ENCODE measurements at places on chromosomes 4 and X. TPM values are rescaled to one million over a fixed set of nuclear protein-coding genes. Genes with fewer than 3 reads are reported as not detected.
A peak's percentile ranks its signal among the peaks of the same experiment; 100 is the strongest.

The PNCK gene
- total RNA-seq = 1.0 TPM

The ENAM gene
- not detected for total RNA-seq

The SETD7 gene
- 6.5 TPM for total RNA-seq

The MAGEA2 gene
- total RNA-seq = not detected

The CLDN22 gene
- not detected for total RNA-seq

The SLITRK2 gene
- total RNA-seq = not detected

GRCh38 chr4:685679-686412 lies 3.1 kb downstream of the SLC49A3 start:
- H3K27ac ChIP-seq = no peak overlapping the region
- H3K36me3 ChIP-seq = no peaks in the 10 kb centered on the region
- H3K4me1 ChIP-seq = no peaks in the 10 kb centered on the region
- no peaks in the 10 kb centered on the region for H3K27me3 ChIP-seq
- H3K4me3 ChIP-seq = no peak overlapping the region

DNA sequence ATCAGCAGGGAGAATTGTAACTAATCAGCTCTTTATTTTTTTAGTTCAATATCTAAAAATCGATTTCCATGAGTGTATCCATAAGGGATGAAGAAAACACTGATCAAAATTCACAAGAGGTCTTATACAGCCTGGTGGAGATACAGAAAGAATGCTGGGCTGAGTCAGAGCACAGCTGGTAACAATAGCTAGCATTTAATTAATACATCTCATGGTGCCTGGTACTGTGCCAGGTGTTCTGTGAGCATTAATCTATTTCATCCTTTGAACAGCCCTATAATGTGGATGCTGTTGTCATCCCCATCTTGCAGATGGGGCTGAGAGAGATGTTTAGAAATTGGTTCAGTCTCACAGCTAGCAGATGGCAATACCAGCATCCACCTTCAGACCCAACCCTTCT lies 250.9 kb upstream of the RPS6KA3 start:
- H3K4me3 ChIP-seq = no peak overlapping the region
- no peaks in the 10 kb centered on the region for H3K4me1 ChIP-seq
- no peaks in the 10 kb centered on the region for H3K27me3 ChIP-seq

DNA sequence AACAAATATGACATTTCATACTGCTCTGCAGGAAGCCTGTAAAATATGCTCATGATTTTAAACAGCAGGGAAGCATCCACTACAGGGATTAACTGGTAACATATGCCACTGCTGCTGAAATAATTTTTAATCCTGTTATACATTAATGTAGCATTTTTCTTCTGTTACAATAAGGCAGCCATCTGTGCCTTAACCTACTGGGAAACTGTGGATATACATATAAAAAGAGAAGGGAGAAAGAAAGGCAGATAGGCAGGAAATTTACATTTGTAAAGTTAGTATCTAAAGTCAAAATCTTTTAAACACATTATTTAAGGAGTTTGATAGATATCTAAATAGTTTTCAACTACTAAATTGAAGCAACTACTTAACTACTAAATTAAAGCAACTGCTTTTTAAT lies 514.6 kb upstream of the KLHL4 start:
- DNase-seq = no peak
- no peaks in the 10 kb centered on the region for H3K27me3 ChIP-seq
- H3K4me1 ChIP-seq = no peaks in the 10 kb centered on the region
- no peaks in the 10 kb centered on the region for H3K36me3 ChIP-seq

GRCh38 chr4:141158219-141158618 lies 24.9 kb upstream of the RNF150 start:
- H3K4me3 ChIP-seq = no peak overlapping the region
- no peaks in the 10 kb centered on the region for H3K4me1 ChIP-seq
- no peaks in the 10 kb centered on the region for H3K36me3 ChIP-seq
- no peak for DNase-seq

DNA sequence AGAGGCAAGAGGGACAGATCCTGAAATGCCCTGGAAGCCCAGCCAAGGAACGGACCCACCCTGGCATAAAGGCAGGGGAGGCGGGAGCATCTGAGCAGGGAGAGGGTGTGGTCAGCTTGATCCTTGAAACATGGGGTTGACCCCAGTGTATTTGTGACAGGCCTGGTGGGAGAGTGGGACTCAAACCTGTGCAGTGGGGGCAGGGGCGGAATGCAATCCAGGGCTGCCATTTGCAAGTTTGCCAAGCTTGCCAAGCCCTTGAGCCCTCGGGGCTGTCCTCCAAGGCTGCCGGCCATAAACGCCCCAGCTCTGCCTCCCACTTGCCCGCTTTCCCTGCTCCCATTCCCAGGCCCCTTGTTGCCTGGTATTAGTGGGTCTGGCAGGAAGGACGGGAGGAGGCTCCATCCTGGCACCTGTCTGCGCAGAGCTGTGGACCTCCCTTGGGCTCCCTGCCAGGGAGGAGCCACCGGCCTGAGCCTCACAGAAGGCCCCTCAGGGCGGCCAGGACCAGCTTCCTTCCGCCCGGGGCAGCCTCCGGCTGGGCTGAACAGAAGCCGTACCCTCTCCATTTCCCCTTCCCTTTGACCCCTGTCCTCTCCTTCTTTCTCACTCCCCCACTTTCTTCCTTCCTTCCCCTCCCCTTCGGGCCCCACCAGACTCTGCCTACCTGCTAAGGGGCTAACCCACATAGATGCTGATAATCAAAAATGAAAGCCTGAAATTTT lies 661 bp downstream of the S100P start:
- no peaks in the 10 kb centered on the region for H3K27me3 ChIP-seq
- peak overlapping the region; percentile 87 for H3K27ac ChIP-seq
- peaks cover 99% of the 10 kb centered on the region for H3K4me1 ChIP-seq
- no peak for DNase-seq
- no peak overlapping the region for H3K4me3 ChIP-seq

GRCh38 chr4:74097631-74098426 lies 1.2 kb downstream of the CXCL2 start:
- no peaks in the 10 kb centered on the region for H3K36me3 ChIP-seq
- no peak overlapping the region for H3K27ac ChIP-seq
- no peak overlapping the region for H3K4me3 ChIP-seq
- DNase-seq = no peak
- no peaks in the 10 kb centered on the region for H3K4me1 ChIP-seq

GRCh38 chrX:16772460-16772859 lies 13.8 kb upstream of the TXLNG start:
- no peak overlapping the region for H3K27ac ChIP-seq
- H3K4me3 ChIP-seq = no peak overlapping the region
- no peak for DNase-seq
- no peaks in the 10 kb centered on the region for H3K36me3 ChIP-seq
- H3K4me1 ChIP-seq = no peaks in the 10 kb centered on the region

DNA sequence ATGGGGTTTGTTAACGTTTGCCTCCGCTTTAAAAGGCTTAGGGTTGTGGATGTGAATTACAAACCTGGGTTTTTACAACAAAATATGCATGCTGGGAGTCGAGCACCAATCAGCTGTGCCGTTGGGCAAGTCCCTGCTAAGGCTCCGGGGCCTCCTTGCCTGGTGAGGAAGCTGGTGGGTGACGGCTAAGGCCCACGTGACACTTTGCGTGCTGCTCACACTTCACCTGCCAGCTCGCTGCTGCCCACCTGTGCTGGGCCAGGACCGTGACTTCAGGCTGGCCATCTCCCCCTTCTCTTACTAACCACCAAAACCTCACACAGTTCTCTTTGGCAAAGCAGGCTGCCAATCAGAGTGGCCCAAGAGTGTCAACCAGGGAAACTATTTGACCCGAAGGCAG lies 178.3 kb downstream of the AFAP1 start:
- H3K27me3 ChIP-seq = no peaks in the 10 kb centered on the region
- H3K4me3 ChIP-seq = no peak overlapping the region
- peaks cover 7% of the 10 kb centered on the region for H3K36me3 ChIP-seq
- H3K27ac ChIP-seq = no peak overlapping the region

DNA sequence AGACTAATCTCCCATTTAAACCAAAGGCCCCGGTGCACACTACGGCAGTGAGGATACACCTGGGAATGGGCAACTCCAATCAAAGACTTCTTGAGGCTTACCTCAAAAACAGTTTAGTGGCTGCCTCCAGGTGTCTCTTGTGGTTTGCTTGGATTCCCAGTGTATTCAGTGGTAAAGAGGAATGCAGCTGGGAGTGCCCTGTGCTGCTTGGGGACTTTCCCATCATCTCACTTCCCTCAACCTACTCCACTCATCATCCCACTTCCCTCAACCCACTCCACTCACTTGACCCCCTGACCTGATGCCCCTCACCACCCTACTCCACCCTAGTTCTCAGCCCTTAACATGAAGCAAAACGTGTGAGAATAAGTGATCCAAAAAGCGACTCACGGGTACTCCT lies 177.3 kb upstream of the ETNPPL start:
- DNase-seq = no peak
- no peak overlapping the region for H3K4me3 ChIP-seq
- no peaks in the 10 kb centered on the region for H3K4me1 ChIP-seq

- H3K27me3 ChIP-seq = no peaks in the 10 kb centered on the region
- no peak overlapping the region for H3K27ac ChIP-seq
These were observed 33.7 kb upstream of the MSL3 start for GRCh38 chrX:11724122-11725017.

Data from T-cell (primary cell).